GOT3 (cell line): ENCODE measurements at places on chromosomes 4 and X.

DNA sequence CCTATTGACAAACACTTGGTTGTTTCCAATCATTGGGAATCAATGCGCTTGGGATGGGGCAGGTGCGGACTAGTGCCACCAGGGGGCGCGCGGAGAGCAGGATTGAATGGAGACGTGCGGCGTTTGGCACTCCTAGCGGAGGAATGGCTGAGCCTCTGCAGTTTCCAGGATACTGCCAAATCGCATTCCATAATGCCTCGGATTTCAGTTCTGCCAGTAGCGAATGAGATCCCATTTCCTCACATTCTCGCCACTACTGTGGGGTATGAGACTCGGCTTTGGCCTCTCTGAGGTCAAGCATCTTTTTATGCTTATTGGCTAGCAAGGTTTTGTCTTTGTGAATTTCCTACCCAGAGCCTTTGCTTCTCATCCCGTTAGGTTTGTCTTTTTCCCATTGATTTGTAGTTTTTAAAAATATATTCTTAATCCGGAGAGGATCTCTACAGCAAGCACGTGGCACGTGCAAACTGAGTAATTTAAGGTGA lies 28.7 kb downstream of the CLDN34 start:
- peak; percentile 66 for DNase-seq

- no peak for DNase-seq
Observed at GRCh38 chr4:27276307-27277073, 415.8 kb downstream of the STIM2 start.

DNA sequence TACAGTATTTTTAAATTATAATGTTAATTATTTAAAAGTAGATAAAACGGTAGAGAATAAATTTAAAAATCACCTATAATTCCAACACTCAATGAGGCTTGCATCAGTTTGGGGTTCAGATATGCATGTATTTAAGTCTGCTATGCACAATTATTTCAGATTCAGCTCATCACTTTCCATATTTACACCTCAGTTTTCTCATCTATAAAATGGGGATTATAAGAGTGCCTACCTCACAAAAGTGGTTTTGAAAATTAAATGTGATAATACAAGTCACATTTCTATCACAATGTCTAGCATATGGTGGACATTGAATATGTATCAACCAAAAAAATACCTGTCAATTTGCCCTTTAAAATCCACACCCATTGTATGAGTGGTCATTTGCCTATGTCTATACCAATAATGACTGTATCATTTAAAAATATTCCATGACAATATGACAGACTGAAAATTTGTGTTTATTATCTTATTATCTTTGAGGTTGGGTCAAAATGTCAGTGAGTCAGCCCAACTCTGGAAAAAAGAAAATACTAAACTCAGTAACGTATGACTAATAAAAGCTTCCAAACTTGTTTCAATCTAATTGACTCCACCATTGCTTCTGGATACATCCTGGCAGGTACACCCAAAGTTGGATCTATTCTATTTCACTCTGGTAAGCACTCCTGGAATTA lies 20.8 kb downstream of the OR13H1 start:
- no peak for DNase-seq

DNA sequence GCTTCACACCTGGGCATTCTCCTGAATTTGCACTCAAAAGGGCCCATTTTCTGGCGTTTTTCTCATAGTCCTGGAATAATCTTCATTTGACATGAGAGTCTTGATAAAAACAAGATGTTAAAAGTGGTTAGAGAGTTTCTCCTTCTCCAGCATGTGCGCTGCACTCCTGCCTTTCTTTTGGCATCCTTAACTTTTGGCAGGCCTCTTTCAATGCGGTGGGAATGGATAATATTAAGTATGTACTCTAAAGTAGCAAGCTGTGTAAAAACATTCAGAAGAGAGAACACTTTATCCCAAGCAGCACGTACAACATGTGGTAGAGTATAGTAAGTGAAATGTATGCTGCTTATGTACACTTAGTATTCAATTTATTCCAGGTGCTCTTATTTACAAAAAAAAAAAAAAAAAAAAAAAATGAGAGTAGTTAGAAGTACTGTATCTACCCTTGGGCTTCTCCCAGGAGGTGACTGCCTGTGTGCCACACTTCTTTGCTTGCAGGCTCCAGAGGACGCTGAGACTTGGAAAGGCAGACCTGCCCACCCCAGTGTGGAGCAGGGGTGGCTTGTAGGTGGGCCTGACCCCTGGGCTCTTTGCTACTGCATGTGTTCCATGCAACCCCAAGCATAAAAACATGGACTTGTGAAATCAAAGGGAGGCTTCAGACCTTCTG lies 3.9 kb downstream of the FGF2 start:
- no peak for DNase-seq

DNA sequence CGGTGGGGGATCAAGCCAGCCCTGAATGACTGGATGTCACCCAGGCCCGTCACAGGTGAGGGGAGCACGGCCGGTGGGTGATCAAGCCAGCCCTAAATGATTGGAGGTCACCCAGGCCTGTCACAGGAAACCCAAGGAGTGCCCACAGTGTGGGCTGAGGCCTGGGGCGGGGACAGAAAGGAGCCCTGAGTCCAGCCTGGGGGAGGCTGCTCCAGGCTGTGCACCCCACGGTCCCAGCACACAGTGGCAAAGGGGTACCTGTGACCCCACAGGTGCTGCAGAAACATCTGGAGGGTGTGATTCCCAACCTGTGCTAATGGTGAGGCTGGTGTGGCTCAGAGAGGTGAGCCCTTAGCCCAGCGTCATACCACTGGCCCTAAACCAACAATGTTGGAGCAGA lies 6.2 kb upstream of the CPLX1 start:
- DNase-seq, result no peak

DNA sequence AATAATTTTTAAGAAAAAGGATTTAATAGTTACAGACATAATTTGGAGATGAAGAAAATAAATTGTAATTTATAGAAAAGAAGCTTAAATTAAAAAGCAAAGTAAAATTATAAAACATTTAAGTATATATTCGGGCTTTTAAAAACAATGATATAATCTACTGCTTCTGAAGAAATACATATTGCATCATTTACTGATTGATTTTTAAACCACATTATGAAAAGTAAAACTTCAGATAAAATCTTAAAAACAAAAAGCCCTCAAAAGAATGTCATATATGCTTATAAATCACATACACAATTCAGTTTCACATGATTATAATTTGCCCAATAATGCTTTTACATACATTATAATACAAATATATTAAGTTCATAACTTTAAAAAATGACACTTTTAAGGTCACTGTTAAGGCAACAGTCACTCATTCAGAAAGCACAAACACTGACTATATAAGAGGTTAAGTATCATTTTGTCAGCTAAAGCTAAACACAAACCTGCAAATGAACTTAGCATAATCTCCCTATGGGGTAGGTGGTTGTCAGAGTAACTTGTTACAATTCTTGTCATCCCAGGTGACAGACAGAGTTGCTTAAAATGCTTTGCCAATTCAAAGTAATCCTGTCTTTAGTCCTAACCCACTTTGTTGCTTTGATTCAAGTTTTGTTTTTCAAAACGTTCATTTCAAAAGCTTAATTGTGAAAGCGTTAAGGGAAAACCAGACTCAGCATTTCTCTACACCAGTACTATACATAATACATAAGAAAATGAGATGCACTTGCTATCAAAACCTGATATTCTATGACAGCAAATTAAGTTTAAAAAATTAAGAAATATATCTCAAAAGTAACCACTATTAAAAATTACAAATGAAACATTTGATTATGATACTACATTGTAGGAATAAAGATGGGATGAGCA lies 90.6 kb upstream of the MAB21L2 start:
- DNase-seq, result no peak
